Fibroblast of skin of right quadriceps (primary cell): ENCODE measurements at places on chromosomes 2 and 18.

- DNase-seq: peak; percentile 32
Observed at GRCh38 chr2:39947294-39948015, 168.4 kb upstream of the THUMPD2 start.

DNA sequence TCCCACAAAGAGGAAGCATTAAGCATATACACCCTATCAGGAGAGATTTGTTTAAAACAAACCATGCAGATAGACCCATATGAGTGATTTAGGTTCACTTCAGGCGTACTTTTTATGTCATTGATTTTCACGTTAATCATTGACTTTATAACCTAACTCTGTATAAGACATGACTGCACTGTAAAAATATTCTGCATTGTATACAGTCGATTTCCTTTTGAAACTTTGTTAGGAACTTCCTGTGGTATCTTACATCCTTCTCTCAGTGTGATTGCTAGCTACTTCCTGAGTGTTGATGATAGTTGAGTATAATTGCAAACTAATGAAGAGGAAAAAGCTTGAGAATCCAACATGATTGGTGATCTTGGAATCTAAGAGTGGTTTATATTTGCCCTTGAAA is 69.4 kb downstream of the XIRP2 start:
- no peak for DNase-seq

GRCh38 chr2:55418072-55418471 is 1.6 kb downstream of the CCDC88A start:
- DNase-seq: peak; percentile 33

DNA sequence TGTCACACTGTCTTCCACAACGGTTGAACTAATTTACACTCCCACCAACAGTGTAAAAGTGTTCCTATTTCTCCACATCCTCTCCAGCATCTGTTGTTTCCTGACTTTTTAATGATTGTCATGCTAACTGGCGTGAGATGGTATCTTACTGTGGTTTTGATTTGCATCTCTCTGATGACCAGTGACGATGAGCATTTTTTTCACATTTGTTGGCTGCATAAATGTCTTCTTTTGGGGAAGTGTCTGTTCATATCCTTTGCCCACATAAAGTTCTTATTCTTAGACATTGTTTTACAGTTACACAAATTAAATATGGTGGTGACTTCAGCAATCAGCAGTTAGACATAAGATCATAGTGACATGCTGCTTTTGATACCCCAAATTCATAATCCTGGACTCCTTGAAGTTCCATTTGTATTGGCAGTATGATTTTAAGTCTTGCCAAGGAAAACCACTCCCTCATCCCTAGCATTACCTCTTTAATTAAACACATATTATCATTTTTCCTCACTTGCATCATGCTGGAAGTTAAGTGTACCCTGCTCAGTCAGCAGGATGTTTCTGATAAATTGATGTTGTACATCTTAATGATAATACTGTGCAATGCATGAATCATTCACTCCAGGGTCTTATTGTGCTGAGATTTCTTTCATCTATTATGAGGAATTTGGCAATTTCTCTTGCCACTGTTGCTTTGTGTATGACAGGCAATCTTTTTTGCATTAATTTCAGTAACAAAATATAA is 67.6 kb upstream of the STAT1 start:
- DNase-seq: peak; percentile 54

DNA sequence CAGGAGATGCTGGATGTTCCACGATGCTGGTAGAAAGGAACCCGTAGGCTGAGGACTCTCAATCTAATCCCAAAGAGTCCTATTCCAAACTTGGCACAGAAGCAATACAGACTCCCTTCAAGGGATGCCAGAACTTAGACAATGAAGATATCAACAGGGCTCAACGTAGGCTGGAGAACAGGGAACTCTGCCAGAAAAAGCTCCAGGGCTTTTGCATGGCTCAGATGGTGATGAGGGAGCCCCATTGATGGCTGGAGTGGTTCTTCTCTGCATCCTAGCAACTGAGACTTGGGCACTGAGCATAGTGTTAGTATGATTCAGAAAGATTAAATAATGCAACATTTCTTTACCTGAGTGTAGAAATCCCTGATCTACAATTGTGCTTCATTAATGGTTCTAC is 117.2 kb upstream of the NCK2 start:
- DNase-seq: no peak

- DNase-seq: peak; percentile 63
Observed at GRCh38 chr18:3015204-3015592, 2.3 kb upstream of the LPIN2 start.

DNA sequence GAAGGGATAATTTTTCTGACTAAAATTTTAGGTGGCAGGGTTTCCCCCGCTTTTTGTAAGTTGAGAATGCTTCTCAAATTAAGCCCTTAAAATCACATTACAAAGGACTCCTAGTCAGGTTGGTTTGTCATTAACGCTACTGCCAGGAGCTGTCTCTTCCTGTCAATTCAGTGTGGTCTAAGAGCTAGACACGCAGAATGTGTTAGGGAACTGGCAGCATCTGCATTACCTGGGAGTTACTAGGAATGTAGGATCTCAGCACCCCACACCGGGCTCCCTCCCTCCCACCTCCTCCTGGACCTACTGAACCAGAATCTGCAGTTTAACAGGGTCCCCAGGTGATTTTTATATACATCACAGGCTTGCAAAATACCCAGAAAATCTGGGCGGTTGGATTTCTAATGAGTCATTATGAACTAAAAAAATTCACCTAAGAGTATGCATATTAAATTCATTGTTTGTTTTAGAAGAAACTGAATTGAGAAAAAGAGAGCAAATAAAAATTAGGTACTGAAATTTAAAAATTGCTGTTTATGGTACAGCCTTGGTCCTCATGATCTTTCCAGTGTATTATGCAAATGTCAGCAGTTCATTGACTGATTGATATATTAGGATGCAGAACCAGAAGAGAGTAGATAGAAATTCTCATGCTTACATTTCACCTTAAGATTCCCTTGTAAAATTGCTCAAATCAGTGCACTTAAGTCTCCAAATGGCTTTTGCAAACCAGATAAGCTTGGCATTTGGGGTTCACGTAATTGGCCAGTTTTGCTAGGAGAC is 130.9 kb upstream of the ITGA6 start:
- no peak for DNase-seq

- no peak for DNase-seq
Observed at GRCh38 chr2:112866128-112866835, 29.7 kb upstream of the IL1B start.

DNA sequence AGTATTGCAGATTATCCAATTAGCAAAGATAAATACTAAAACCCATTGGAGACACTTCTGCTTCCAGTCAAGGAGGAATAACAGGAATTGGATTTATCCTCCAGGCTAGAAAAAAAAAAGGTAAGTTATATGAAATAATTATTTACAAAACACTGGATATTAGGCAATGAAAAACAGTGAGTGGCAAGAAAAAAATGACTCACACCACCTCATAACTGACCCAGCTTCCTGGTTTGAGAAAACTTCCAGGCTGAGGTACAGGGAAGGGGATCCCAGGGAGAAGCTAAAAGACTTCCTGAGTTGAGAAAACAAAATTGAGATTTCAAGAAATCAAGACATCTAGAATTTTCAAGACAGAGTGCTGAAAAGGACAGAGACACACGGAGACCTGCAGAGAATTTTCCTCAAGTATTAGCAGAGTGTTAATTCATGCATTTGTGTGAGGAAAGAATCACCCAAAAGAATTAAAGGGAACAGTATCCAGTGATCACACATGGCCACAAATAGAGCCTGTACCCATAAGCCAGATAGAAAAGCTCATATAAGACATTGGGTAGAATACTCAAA is 17.4 kb downstream of the SRD5A2 start:
- DNase-seq: no peak

GRCh38 chr2:144390424-144391020 is 129.4 kb downstream of the ZEB2 start:
- DNase-seq: peak; percentile 62

- DNase-seq: no peak
Observed at GRCh38 chr2:129240061-129240460, 739.4 kb upstream of the RAB6C start.

- DNase-seq: no peak
Observed at GRCh38 chr2:67613227-67613626, 216.1 kb downstream of the ETAA1 start.

- DNase-seq: no peak
Observed at GRCh38 chr2:147845411-147845971, 662 bp downstream of the ACVR2A start.

DNA sequence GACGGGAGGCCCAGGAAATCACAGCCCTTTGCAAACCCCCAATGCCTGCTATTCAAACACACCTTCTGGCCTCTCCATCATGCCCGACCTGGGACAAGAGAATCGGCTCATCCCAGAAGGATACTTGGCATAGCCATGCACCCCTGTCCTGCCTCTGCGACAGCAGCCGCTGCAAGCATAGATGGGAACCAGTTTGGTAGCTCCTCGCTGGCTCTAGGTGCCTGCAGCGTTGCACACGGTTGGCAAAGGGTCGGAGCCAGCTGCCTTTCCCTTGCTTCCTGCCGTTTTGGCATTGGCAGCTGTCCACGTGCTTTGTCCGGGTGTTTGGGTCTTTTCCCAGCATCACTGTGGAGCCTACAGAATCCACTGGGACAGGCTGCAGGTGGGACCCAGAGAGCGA is 76.9 kb downstream of the TWIST2 start:
- DNase-seq: no peak
